Nucleus accumbens (tissue), 56 donors: ENCODE measurements at places on chromosomes 2 and 18.

GRCh38 chr18:75418293-75419005 is 9.1 kb downstream of the SMIM21 start:
- no peak for DNase-seq

GRCh38 chr18:811182-811891 is 705 bp downstream of the YES1 start:
- DNase-seq = no peak

DNA sequence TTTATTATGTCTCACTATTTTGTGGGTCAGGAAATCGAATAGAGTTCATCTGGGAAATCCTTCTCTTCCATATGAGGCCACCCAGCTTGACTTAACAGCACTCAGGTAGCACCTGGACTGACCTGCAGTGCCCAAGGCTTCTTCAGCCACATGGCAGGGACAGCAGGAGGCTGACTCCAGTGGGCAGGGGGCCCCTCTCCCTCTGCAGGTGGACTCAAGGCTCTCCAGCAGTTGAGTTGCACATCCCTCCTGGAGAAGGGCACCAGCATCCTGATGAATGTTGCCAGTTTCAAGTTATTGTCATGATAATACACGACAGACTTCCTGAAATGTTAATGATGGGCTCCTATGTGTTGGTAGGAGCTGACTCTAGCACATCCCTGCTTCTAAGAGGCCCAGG is 338.1 kb upstream of the RAB6C start:
- no peak for DNase-seq

DNA sequence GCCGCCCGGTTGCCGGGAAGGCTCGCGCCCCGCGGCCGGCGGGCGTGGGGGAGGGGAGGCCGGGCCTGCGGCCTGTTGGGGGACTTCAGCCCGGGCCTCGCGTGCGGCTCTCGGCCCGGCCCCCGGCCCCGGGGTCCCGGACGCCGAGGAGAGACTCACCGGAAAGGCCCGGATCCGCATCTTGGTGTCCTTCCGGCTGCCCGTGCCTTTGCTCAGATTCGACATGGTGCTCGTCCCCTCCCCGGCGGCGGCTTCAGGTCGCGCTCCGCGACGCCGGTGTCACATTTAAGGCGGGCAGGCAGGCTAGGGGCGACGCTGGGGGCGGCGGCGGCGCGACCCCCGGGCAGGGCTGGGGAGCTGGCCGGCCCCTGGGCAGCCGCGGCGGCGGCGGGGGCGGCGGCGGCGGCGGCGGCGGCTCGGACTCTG is 365 bp downstream of the CUL3 start:
- peak; percentile 23 for DNase-seq

- DNase-seq = no peak
These were observed 424.2 kb downstream of the TGIF1 start for GRCh38 chr18:3874125-3874524.

- DNase-seq = no peak
These were observed 72.0 kb upstream of the FSHR start for GRCh38 chr2:49226360-49226759.

GRCh38 chr2:190911813-190912212 is 31.2 kb downstream of the GLS start:
- no peak for DNase-seq

- no peak for DNase-seq
These were observed 43.5 kb downstream of the SPTBN1 start for GRCh38 chr2:54499661-54500060.

GRCh38 chr2:232174662-232175061 is 203.9 kb upstream of the ALPP start:
- DNase-seq = no peak

DNA sequence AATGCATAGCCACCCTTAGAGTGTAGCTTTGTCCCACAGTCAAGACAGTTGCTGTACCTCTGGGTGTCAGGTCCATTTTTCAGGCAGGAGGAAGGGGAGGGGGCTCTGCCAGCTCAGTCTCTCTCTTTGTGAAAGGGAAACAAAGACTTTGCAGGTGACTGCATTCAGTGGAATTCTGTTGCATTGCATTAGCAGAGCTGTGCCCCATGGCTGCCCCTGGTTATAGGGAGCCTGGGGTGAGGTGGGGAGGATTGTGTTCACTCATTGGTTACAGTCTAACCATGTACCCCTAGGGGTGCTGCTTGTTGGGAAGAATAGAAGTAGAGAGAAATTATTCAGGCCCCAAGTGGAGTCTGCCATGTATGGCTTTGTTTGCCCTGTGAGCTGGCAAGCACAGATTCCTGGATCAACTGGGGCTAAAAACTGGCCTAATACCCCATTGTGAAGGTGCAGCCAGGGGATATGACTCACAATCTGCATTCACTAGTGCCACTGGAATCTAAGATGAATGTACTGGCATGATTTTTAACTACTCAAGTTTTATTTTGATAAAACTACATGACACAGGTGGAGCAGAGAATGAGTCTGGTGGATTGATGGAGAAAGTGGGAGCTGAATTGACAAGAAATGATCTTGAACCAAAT is 118.4 kb downstream of the SH3BP4 start:
- DNase-seq = no peak

DNA sequence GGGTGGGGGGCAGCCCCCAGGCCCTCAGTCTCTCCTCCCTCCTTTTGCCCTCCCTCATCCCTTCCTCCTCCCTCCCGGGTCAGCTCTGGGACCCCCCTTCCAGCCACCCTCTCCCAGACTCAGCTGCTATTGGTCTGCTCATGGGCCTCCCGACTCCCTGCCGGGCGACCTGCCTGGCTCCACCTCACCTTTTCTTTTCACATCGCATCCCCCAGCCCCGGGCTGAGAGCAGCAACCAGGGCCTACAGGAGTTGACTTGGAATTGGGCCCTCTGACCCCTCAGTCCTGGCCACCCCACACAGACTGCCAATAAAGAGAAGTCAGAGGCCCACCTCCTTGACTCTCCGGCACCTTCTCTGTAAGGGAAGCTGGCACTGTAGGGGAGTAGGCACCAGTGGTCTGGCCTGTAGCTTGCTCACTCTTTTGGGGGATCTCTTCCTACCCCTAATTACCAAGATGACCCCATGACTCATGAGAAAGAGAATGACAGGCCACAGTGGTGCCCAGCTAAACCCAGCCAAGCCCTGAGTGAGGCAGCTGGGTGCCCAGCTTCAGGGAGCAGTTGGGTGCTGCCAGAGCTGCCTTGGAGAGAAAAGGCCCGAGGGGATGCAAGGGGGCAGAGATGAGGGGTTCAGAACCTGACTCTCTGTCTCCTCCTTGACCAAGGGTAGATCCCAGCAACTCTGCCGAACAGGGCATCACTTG is 2.0 kb upstream of the ECEL1 start:
- no peak for DNase-seq

GRCh38 chr18:78514910-78515670 is 464.5 kb upstream of the SALL3 start:
- DNase-seq = no peak

GRCh38 chr2:134792186-134792585 is 46.2 kb upstream of the ACMSD start:
- DNase-seq = peak; percentile 46

DNA sequence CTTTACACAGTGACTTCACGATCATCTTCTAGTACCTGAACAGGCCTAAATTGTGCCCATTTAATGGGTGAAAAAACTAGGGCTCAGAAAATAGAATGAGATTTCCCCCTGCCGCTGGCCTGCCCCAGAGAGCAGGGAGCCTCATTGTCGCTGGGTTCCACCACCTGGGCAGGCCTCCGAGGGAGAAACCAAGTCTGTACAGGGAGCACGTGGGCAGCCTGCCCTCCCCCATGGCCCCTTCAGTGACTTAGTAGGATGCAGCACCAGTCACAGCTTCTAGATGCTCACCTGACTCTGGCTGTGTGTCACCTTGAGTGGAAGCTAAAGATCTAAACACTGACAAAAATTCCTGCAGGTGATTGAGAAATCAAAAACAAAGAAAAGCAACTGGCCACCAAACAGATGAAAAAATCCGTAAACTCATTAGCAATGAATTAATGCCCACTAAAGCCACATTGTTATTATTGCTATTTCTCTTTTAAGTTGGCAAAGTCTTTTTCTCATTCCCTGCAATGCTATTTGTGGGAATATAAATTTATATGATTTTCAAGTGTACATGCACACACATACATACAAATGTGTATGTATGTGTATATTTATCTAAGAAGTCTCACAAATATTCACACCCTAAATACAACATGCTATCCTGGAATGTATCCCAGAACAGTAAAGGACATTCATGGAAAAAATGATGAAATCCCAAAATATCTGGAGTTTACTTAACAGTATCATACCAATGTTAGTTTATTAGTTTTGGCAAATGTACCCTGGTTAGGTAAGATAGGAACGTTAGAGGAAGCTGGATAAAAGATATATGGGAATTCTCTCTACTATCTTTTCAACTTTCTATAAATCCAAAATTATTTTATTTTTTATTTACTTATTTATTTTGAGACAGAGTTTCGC is 18.7 kb upstream of the ASPRV1 start:
- no peak for DNase-seq

DNA sequence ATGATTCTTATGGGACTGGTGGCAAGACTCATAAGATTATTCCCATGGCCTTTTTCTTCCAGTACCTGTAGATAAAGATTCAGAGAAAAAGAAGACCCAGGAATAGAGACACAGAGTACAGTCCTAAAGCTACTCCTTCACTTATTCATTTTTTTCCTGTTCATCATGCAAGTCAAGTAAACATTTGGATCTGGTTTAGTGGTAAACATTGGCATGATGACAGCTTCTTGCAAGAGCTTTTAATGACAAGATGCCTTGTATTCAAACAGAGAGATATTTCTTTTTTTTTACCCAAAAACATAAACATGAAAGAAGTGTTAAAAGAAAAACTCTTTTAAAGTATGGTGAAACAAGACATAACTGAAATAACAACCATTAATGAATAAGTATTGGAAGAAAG is 20.2 kb downstream of the CXCR2 start:
- DNase-seq = no peak

DNA sequence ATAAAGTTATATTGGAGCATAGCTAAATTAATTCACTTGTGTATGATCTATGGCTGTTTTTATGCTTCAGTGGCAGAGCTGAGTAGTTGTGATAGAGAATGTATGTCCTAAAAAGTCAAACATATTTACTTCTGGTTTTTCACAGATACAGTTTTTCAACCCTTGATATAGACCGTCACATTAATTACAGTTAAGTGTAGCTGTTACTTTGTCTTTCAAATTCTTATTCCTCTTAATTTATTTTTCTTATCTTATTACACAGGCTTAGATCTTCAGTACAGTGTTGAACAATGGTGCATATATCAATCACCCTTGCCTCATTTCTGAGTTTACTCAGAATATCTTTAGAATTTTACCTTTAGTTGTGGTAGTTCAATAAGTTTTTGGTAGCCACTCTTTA is 12.2 kb upstream of the CYRIA start:
- no peak for DNase-seq

DNA sequence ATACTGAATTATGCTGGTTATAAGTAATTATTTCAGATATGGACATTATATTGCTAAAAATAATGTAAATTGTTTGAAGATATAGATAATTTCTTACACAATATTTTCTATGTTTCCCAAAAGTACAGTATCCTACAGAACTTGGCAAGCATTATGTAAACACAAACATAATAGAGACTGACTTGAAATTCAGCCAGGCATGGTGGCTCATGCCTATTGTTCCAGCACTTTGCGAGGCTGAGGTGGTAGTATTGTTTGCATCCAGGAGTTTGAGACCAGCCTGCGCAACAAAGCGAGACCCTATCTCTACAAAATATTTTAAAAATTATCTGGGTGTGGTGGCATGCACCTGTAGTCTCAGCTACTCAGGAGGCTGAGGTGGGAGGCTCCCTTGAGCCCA is 1300.5 kb upstream of the DDX18 start:
- DNase-seq = no peak

- DNase-seq = no peak
These were observed 85.9 kb downstream of the MAP3K20 start for GRCh38 chr2:173161507-173161906.

- DNase-seq = no peak
These were observed 211.9 kb downstream of the SRBD1 start for GRCh38 chr2:45399040-45399784.

GRCh38 chr2:207141386-207141785 is 24.4 kb downstream of the KLF7 start:
- DNase-seq = no peak

- no peak for DNase-seq
These were observed 435.6 kb upstream of the HS6ST1 start for GRCh38 chr2:128754246-128754724.

DNA sequence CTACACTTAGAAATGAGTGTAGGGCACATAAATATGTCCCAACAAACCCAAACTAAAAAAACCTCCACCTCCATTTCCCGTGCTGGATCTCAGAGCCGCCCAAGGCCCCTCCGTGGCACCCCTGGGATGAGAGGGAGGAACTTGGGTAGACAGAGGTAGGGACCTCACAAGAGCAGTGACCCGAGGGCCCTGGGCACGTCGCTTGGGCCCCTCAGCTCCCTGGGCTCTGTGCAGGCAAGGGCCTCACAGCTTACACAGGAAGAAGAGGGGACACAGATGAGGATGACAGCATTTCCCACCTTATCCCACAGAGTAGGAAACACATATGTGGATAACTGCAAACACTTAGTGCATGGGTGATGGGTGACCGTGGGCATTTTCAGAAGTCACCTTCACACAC is 93.9 kb upstream of the TPO start:
- DNase-seq = no peak

DNA sequence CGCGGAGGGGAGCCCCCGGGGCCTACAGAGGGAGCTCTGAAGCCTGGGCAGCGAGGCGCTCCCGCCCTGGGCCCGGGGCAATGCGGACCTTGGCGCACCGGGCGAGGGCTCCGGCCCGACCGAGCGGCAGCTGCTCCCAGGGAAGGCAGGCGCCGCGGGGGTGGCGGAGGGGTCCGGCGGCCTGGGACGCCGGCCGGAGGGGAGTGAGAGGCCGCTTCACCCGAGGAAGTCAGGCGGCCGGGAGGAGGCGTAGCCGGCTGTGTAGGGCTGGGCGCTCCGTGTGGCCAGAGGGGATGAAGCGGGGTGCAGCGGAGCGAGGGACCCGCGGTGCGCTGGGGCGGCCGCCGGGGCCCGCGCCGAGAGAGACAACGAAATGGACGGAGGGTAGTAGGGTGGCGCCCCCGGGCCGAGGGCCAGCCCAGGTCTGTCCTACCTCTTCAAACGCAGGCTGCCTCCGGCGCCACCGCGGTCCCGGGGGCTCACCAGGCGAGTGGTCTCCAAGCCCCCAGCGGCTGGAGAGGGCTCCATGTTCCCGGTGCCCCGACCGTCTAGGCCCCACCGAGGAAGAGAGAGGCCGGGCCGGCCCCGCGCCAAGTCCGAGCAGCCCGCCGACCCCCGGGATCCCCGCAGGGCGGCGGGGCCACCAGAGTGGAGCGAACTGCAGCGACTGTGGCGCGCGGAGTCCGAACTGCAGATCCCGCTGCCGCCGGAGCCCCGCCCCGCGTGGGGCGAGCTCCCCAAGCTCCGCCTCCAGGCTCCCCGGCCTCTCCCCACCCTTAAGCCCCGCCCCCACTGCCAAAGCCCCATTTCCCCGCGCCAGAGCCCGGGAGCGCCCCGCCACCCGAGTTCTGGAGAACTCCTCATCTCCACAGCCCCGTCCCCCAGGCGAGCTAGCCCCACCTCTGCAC is at the start of gene SLC30A3:
TSS of gene SLC30A3 (minus strand) at position 669 of the 908 bp plus-strand sequence. CDS start at position 528, 141 bp downstream.
- DNase-seq = no peak

DNA sequence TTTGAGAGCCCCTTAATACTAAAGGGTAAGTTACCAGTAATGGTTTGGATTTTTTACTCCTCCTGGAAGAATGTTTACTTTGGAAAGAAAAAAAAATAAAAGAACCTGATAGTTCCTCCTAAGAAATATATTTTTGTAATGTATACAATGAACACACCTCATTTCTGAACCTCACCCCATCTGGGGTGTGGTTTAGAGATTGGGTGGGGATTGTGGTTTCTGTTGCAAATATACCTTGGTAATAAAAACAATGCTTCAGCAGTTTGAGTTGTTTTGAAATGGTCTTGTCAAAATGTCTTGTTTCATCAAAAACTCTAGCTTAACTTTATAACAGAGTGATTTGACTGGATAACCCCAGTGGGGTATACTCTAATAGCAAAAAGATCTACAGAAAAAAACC is 448.9 kb upstream of the MEIS1 start:
- DNase-seq = no peak
